ENCODE measurements at places on chromosomes 4 and X. TPM values are rescaled to one million over a fixed set of nuclear protein-coding genes. Genes with fewer than 3 reads are reported as not detected.

TMSB15C gene
- 5.6 TPM for polyA plus RNA-seq

TLR8 gene
- 0.67 TPM for polyA plus RNA-seq

ADH1A gene
- polyA plus RNA-seq: 1.3 TPM

DUSP21 gene
- polyA plus RNA-seq: not detected

SYN1 gene
- polyA plus RNA-seq: 5.7 TPM

GSX2 gene
- not detected for polyA plus RNA-seq

SHISA3 gene
- 13.2 TPM for polyA plus RNA-seq

DNA sequence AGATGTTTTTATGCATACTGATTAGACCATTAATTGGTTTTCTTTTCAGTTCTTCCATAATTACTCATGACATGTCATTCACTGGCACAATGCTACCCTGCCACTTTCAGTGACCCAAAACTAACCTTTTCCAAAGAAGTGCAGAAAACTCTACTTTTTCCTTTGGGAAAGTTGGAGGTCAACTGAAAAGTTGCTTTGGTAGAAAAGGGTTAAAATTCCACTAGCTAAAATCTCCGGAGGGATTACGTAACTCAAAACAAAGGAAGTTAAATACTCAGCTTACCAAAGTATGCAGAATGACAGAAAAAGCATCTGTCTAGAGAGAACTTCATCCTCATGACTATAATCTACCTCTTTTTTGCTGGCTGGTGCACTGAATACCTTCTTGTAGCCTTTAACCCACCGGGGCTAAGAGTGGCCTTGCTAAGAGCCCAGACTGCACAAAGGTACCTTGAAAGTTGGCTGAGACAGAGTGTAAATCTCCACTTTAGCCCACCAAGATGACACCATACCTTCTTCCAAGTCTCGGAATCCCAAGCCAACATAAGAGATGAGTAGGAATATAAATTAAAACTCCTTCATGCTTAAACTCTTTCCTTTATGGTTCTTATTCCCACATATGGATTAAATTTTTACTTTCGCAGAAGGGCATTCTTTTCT is 1099.5 kb upstream of the INTU start:
- H3K27me3 ChIP-seq: no peaks in the 10 kb centered on the region
- no peak for DNase-seq
- H3K27ac ChIP-seq: no peak overlapping the region

DNA sequence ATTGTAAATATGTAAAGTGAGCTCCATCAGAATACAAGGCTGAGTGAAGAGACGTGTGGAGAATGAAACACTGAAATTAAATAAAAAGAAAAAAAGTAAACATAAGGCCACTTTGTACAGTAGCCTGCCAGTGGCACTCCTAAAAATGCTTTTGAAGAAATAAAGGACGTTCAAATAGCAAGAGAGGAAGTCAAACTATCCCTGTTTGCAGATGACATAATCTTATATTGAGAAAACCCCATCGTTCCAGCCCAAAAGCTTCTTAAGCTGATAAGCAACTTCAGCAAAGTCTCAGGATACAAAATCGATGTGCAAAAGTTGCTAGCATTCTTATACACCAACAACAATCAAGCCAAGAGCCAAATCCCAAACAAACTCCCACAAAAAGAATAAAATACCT is 24.2 kb downstream of the RASSF6 start:
- H3K27me3 ChIP-seq: no peaks in the 10 kb centered on the region
- no peak overlapping the region for H3K27ac ChIP-seq
- H3K4me3 ChIP-seq: no peak overlapping the region
- H3K4me1 ChIP-seq: peaks cover 16% of the 10 kb centered on the region
- H3K36me3 ChIP-seq: peaks cover 10% of the 10 kb centered on the region
- DNase-seq: no peak

GRCh38 chr4:22115262-22115661 is 166.7 kb upstream of the KCNIP4 start:
- no peaks in the 10 kb centered on the region for H3K4me1 ChIP-seq
- H3K4me3 ChIP-seq: no peak overlapping the region
- no peaks in the 10 kb centered on the region for H3K36me3 ChIP-seq
- DNase-seq: no peak

DNA sequence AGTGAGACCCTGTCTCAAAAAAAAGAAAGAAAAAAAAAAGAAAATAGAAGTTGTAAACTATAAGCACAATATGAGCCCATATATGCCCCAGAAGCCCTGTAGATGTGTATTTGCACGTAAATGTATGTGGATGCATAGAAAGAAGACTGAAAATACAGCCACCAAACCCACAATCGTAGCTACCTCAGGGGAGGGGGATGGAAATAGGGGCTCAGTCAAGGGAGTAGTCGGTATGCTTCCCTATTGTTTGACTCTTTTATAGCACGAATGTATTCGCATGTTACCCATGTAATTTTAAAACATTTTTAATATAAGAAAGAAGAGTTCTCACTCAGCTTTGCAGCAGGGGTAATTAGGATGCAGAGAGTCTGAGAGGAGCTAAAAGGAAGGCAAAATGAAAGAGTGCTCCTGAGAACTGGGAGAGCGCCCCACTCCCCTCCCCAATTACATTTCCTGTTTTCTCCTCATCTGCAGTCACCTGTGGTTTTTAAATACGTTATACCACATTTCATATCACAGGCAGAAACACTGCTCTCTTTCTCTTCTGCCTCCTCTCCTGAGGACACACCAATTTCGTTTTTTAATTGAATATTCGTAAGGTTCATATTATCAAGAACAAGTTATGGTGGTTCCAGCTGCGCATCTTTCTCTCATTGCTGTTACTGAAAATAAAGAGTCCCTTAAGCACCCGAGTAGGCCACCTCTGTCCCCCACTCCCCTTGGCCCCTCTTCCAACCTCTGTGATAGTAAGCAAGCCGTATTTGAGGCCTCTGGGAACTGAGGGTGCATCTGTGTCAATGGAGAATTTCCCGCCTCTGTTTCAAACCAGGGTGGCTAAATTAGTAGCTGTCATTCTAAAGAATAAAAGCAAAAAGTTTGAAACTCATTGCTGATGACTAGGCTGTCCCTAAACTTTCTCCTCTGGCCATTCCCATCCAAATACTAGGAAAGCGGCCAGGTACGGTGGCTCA is 10.7 kb downstream of the SEPTIN6 start:
- no peak for DNase-seq
- H3K27me3 ChIP-seq: no peaks in the 10 kb centered on the region
- peaks cover 3% of the 10 kb centered on the region for H3K4me1 ChIP-seq
- no peak overlapping the region for H3K27ac ChIP-seq
- H3K36me3 ChIP-seq: no peaks in the 10 kb centered on the region
- no peak overlapping the region for H3K4me3 ChIP-seq

DNA sequence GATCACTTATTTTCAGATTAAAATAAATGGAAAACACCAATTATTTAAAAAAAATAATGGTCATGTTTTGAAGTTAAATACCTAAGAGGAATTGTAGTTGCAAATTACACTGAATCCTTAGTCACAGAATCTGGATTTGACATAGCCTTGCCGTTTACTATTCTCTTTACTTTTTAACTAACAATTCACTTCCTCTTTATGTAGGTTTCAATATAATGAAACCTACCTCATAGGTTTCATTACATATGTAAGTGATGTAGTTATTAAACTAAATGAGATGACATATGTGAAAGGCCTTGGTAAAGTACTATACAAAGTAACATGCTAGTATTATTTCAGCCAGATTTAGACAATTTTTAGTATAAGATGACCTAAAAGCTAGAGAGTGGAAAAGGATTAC is 6.5 kb downstream of the SPP1 start:
- no peak for DNase-seq
- no peaks in the 10 kb centered on the region for H3K36me3 ChIP-seq
- no peaks in the 10 kb centered on the region for H3K4me1 ChIP-seq
- no peak overlapping the region for H3K4me3 ChIP-seq
- H3K27ac ChIP-seq: no peak overlapping the region

- DNase-seq: no peak
- H3K27ac ChIP-seq: no peak overlapping the region
- H3K4me1 ChIP-seq: no peaks in the 10 kb centered on the region
Measured at GRCh38 chr4:127832585-127832984, 48.1 kb upstream of the PLK4 start.

GRCh38 chr4:80874979-80875378 is 155.5 kb upstream of the BMP3 start:
- no peaks in the 10 kb centered on the region for H3K4me1 ChIP-seq
- no peaks in the 10 kb centered on the region for H3K27me3 ChIP-seq
- no peak overlapping the region for H3K4me3 ChIP-seq
- no peak overlapping the region for H3K27ac ChIP-seq

GRCh38 chr4:132227151-132227856 is 921.8 kb upstream of the PCDH10 start:
- no peaks in the 10 kb centered on the region for H3K27me3 ChIP-seq
- no peak overlapping the region for H3K4me3 ChIP-seq
- DNase-seq: no peak
- no peaks in the 10 kb centered on the region for H3K4me1 ChIP-seq

GRCh38 chr4:39574946-39575345 is 47.7 kb upstream of the UGDH start:
- peaks cover 3% of the 10 kb centered on the region for H3K36me3 ChIP-seq
- H3K27me3 ChIP-seq: no peaks in the 10 kb centered on the region
- H3K4me3 ChIP-seq: no peak overlapping the region
- no peak overlapping the region for H3K27ac ChIP-seq
- no peak for DNase-seq
- no peaks in the 10 kb centered on the region for H3K4me1 ChIP-seq

GRCh38 chr4:188016754-188017153 is 21.2 kb downstream of the ZFP42 start:
- DNase-seq: no peak
- no peak overlapping the region for H3K27ac ChIP-seq
- H3K36me3 ChIP-seq: no peaks in the 10 kb centered on the region
- H3K4me3 ChIP-seq: no peak overlapping the region

- H3K36me3 ChIP-seq: peaks cover 13% of the 10 kb centered on the region
- H3K4me1 ChIP-seq: no peaks in the 10 kb centered on the region
- DNase-seq: no peak
- no peak overlapping the region for H3K4me3 ChIP-seq
- H3K27me3 ChIP-seq: no peaks in the 10 kb centered on the region
Measured at GRCh38 chrX:24080704-24081103, 25.9 kb downstream of the EIF2S3 start.

DNA sequence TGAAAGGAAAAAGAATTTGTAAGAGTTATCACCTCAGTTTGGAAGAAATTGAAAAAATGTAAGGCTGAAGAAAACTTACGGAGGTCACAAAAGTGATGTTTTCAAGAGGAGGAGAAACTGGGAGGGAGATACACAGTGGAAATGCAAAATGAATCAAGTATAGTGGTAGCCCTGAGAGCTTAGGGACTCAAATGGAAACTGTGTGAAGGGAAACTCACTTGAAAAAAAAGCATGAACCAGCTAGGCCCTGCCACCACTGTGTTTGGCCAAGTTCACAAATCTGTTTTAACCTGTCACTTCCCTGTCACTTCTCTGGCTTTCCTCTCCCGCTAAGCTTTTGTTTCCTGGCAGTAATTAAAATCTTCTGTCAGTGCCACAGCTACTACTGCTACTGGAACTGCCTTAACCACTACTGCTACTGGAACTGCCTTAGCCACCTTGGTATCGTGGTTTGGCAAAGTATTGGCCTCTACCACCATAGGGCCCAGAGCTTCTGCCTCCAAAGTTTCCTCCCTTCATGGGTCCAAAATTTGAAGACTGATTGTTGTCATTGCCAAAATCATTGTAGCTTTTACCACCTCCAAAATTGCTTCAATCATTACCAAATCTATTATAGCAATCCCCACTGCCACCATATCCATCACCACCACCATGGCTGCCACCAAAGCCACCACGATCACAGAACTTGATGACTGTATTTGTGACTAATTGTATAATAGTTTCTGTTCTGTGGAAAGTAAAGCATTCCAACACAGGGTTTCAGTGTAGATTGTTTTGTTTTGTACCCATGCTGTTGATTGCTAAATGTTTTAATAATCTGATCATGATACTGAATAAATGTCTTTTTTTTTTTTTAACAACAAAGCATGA is 41.5 kb downstream of the SMARCA5 start:
- no peaks in the 10 kb centered on the region for H3K27me3 ChIP-seq
- H3K4me1 ChIP-seq: peaks cover 6% of the 10 kb centered on the region
- no peak for DNase-seq
- H3K36me3 ChIP-seq: peaks cover 14% of the 10 kb centered on the region

DNA sequence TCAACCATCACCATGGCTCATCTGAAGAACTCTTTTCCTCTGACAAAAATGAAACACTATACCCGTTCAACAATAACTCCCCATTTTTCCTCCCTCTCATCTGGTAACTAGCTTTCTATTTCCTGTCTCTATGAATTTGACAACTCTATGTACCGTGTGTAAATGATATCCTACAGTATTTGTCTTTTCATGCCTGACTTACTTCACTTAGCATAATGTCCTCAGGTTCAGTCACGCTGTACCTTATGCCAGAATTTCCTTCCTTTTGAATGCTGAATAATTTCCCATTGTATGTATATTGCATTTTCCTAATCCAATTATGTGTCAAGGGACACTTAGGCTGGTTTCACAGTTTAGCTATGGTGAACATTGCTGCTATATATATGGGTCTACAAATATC is 18.2 kb downstream of the MAGEA9 start:
- H3K4me3 ChIP-seq: no peak overlapping the region
- no peaks in the 10 kb centered on the region for H3K36me3 ChIP-seq
- no peak overlapping the region for H3K27ac ChIP-seq

- H3K4me3 ChIP-seq: no peak overlapping the region
- H3K27ac ChIP-seq: no peak overlapping the region
- H3K4me1 ChIP-seq: no peaks in the 10 kb centered on the region
- H3K36me3 ChIP-seq: no peaks in the 10 kb centered on the region
- no peaks in the 10 kb centered on the region for H3K27me3 ChIP-seq
Measured at GRCh38 chr4:24054910-24055309, 165.1 kb upstream of the PPARGC1A start.

DNA sequence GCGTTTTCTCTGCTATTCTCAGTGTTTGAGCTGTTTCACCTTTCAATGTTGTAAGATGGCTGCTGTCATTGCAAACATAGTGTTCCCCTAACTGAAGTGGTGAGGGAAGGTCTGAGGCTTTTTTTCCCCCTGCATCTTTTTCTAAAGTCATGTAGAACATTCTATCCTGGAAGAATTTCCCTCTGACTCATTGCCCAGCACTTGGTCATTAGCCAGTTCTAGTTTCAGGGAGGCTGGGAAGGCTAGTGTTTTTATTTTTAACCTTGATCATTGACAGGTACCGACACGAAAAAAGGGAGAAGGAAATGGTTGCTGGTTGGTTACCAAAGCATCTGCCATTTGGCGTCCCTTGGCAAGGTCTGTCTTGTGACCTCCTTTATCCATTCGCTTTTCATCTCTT is 6.6 kb downstream of the LANCL3 start:
- H3K27ac ChIP-seq: no peak overlapping the region
- H3K4me1 ChIP-seq: no peaks in the 10 kb centered on the region
- H3K36me3 ChIP-seq: no peaks in the 10 kb centered on the region
- H3K27me3 ChIP-seq: no peaks in the 10 kb centered on the region
- H3K4me3 ChIP-seq: no peak overlapping the region
- no peak for DNase-seq

Measured in large intestine (tissue), 12 donors.